Activated naive CD8-positive, alpha-beta T cell treated with anti-CD3 and anti-CD28 coated beads for 36 hours (primary cell): ENCODE measurements at places on chromosomes 11 and 22. TPM values are rescaled to one million over a fixed set of nuclear protein-coding genes. Genes with fewer than 3 reads are reported as not detected.

GRCh38 chr11:102240502-102240901 is 76.8 kb upstream of the BIRC3 start:
- H3K36me3 ChIP-seq, result no peaks in the 10 kb centered on the region
- DNase-seq, result no peak
- H3K4me3 ChIP-seq, result no peak overlapping the region
- no peak overlapping the region for H3K27ac ChIP-seq

GRCh38 chr11:48106166-48106565 is 110.4 kb upstream of the OR4B1 start:
- H3K27me3 ChIP-seq, result no peaks in the 10 kb centered on the region
- DNase-seq, result no peak
- no peak overlapping the region for H3K4me3 ChIP-seq
- no peak overlapping the region for H3K27ac ChIP-seq
- H3K36me3 ChIP-seq, result no peaks in the 10 kb centered on the region

GRCh38 chr11:88414981-88415413 is 77.5 kb upstream of the CTSC start:
- H3K27ac ChIP-seq, result peak overlapping the region; percentile 66
- H3K4me1 ChIP-seq, result peaks cover 26% of the 10 kb centered on the region
- peaks cover 3% of the 10 kb centered on the region for H3K36me3 ChIP-seq

DNA sequence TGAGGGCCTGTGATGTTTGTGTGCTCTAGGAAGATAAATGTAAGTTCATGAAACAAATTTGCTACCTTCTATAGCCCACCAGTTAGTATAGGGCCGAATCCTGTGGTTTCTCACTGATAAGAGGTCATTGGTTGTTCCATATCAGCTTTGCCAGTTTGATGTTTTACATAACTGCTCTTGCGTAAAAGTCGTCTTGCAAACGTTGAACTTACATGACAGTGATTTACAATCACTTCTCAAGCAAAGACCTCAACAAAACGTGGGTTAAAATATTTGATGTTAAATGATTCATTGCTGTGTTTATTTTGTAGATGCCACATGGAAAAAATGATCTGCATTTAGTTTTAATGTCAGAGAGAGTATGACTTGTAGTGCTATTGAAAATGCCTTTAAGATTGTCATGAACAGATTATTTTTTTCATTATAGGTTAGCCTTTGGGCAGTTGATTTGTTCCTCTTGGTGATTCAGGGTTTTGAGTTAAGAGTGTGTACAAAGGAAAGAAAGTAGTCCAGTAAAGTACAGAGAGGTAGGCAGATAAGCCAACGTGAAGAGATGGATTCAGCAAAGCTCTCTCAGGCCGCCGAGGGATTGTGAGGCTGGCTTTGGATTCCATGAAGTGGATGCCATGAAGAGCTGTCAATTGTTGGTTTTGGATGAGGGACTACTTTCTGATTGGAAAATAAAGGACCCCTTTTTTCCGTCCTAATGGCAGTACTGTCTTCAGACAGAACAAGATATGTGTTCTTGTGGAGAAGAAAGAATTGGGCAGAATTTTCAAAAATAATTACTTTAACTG is 2.6 kb downstream of the EWSR1 start:
- peak overlapping the region; percentile 100 for H3K27ac ChIP-seq
- H3K36me3 ChIP-seq, result peaks cover 70% of the 10 kb centered on the region
- peaks cover 5% of the 10 kb centered on the region for H3K27me3 ChIP-seq
- peaks cover 68% of the 10 kb centered on the region for H3K4me1 ChIP-seq

- H3K27me3 ChIP-seq, result peaks cover 24% of the 10 kb centered on the region
- peak overlapping the region; percentile 81 for H3K4me3 ChIP-seq
- peak overlapping the region; percentile 83 for H3K27ac ChIP-seq
- peaks cover 51% of the 10 kb centered on the region for H3K4me1 ChIP-seq
- H3K36me3 ChIP-seq, result peaks cover 10% of the 10 kb centered on the region
Measured at GRCh38 chr11:59555601-59556114, 44.3 kb downstream of the OR4D9 start.

GRCh38 chr11:122040464-122040863 is 75.6 kb downstream of the BLID start:
- peaks cover 7% of the 10 kb centered on the region for H3K27me3 ChIP-seq
- DNase-seq, result no peak
- no peak overlapping the region for H3K27ac ChIP-seq
- H3K36me3 ChIP-seq, result no peaks in the 10 kb centered on the region

GRCh38 chr11:133901999-133902398 is 54.8 kb downstream of the IGSF9B start:
- H3K4me3 ChIP-seq, result no peak overlapping the region
- no peaks in the 10 kb centered on the region for H3K4me1 ChIP-seq
- no peak for DNase-seq
- H3K27me3 ChIP-seq, result no peaks in the 10 kb centered on the region
- H3K36me3 ChIP-seq, result peaks cover 3% of the 10 kb centered on the region

DNA sequence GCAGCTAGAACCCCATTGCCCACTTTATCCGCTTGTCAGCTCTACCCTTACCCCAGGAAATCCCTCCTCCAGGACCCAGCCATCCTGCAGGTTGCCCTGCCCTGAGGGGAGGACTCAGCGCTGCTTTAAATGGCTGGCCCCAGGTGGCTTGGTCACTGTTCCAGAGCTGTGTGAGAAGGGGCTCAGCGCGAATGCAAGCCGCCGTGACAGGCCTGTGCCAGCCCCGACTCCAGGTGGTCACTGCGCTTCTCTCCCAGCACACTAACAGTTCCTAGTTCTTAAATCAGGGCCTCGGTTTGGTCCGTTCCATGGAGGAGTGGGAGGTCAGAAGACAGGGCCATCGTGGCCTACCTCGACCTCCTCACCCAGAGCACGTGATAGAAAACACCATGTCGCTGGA is 65.7 kb upstream of the TBCEL start:
- peaks cover 12% of the 10 kb centered on the region for H3K4me1 ChIP-seq
- H3K36me3 ChIP-seq, result peaks cover 1% of the 10 kb centered on the region
- no peaks in the 10 kb centered on the region for H3K27me3 ChIP-seq
- no peak overlapping the region for H3K4me3 ChIP-seq
- no peak for DNase-seq

- peaks cover 2% of the 10 kb centered on the region for H3K36me3 ChIP-seq
- H3K4me1 ChIP-seq, result peaks cover 12% of the 10 kb centered on the region
- H3K27me3 ChIP-seq, result peaks cover 24% of the 10 kb centered on the region
- H3K4me3 ChIP-seq, result no peak overlapping the region
- no peak for DNase-seq
Measured at GRCh38 chr11:12600829-12601228, 73.4 kb upstream of the TEAD1 start.

DNA sequence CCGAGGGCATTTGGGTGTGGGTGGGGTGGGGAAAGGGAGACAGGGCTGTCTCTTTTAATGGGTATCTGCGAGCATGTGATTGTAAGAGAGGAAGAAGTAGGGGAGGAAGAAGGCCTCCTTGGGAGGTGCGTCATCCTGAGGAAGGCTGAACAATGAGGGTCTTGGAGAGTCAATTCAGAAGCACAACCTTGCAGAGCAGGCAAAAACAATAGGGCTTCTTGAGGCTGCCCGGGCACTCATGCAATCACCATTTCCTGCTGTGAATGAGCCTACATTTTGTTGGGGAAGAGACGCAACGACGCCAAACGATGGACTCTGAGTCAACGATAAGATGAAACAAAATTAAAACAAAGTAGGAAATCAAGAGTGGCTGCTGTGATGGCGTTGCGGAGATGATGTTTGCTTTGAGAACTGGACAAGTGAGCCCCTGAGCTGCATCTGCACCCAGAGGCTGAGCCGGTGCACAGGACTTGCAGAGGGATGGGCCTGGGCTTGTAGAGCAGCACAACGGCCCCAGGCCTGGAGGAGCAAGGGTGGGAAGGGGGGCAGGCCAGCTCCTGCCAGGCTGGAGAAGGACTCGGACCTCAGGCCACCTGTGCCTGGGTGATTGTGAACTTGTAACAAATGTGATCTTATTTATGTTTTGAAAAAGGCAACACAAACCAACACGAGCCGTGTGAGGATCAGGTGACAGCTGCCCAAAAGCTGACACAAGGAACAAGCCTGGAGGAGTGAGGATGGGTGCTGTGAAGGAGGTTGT is 92.3 kb upstream of the B3GAT1 start:
- no peak overlapping the region for H3K4me3 ChIP-seq
- H3K36me3 ChIP-seq, result no peaks in the 10 kb centered on the region
- no peaks in the 10 kb centered on the region for H3K4me1 ChIP-seq

- H3K27me3 ChIP-seq, result no peaks in the 10 kb centered on the region
- no peaks in the 10 kb centered on the region for H3K4me1 ChIP-seq
- no peak overlapping the region for H3K4me3 ChIP-seq
- no peak overlapping the region for H3K27ac ChIP-seq
Measured at GRCh38 chr11:46898396-46899095, 19.8 kb downstream of the LRP4 start.

DNA sequence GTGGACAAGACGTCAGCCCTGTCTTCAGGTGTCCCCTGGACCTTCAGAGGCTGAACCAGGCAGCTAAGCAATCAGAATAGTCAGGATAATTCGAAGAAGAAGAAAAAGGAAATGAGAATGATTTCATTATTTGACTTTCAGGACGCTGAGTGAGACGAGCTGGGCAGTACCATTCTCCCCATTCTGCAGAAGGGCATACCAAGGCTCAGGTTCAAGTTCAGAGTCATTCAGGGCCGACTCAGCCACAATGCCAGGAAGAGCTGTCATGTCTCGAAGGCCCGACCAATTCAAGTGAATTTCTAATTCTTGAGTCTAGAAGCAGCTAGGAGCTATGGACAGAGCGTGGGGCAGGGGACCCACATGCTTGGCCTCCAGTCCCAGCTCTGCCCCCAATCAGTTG is 33.8 kb upstream of the CD82 start:
- H3K27ac ChIP-seq, result no peak overlapping the region
- DNase-seq, result no peak
- H3K27me3 ChIP-seq, result peaks cover 8% of the 10 kb centered on the region

The KIAA1671 gene
- total RNA-seq, result 11.0 TPM

The NXPE2 gene
- total RNA-seq, result not detected

The TRPC6 gene
- total RNA-seq, result not detected

The RASGRP2 gene
- total RNA-seq, result 4.6 TPM

The IFITM1 gene
- total RNA-seq, result 345 TPM

The ABCG4 gene
- 0.12 TPM for total RNA-seq

The ANO9 gene
- total RNA-seq, result 22.2 TPM
